ENCODE measurements at places on chromosomes 5 and 9.
A peak's percentile ranks its signal among the peaks of the same experiment; 100 is the strongest.

- no peaks in the 10 kb centered on the region for H3K36me3 ChIP-seq
- no peak overlapping the region for H3K4me3 ChIP-seq
- H3K27ac ChIP-seq: no peak overlapping the region
- DNase-seq: no peak
- no peaks in the 10 kb centered on the region for H3K4me1 ChIP-seq
These were observed 611.4 kb downstream of the SEMA5A start for GRCh38 chr5:8934455-8934854.

GRCh38 chr5:152804179-152804578 lies 399.1 kb upstream of the NMUR2 start:
- no peak for DNase-seq
- no peaks in the 10 kb centered on the region for H3K4me1 ChIP-seq
- H3K36me3 ChIP-seq: no peaks in the 10 kb centered on the region
- H3K27ac ChIP-seq: no peak overlapping the region
- no peak overlapping the region for H3K4me3 ChIP-seq

DNA sequence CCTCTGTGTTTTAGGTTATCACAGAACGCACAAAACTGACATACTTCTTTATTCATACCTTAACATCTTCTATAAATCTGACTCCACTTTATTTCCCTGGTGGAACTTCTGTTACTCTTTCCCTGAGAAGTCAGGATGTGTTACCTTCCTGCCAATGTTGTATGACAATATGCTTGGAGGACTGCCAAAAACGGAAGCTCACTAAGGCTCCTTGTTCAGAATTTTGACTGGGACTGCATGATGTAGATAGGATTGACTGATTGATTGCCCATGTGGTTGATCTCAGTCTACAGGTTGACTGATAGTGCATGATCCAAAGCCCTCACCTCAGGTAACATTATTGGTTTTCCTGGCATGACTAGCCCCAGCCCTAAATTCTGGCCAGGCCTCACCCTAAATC lies 319.4 kb downstream of the TLR4 start:
- no peak overlapping the region for H3K4me3 ChIP-seq
- no peaks in the 10 kb centered on the region for H3K4me1 ChIP-seq
- DNase-seq: no peak
- no peaks in the 10 kb centered on the region for H3K36me3 ChIP-seq
- no peaks in the 10 kb centered on the region for H3K27me3 ChIP-seq

DNA sequence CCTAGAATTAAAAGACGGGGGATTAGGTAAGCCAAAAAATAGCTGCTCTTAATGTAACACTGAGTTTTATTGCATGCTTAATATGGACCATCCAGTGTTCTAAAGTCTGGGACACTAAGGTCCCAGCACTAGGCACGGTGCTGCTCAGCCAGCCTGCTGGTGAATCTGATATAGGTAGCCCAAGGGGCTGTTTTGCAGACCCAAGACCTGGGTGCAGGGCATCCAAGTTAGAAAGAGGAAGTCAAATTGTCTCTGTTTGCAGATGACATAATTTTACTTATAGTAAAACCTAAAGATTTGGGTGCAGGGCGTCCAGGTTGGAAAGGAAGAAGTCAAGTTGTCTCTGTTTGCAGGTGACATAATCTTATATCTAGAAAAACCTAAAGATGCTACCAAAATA lies 17.8 kb downstream of the IFNA5 start:
- no peaks in the 10 kb centered on the region for H3K36me3 ChIP-seq
- no peaks in the 10 kb centered on the region for H3K4me1 ChIP-seq
- peaks cover 3% of the 10 kb centered on the region for H3K27me3 ChIP-seq
- no peak overlapping the region for H3K4me3 ChIP-seq
- DNase-seq: no peak

- H3K27me3 ChIP-seq: peaks cover 3% of the 10 kb centered on the region
- no peaks in the 10 kb centered on the region for H3K36me3 ChIP-seq
- H3K4me1 ChIP-seq: no peaks in the 10 kb centered on the region
- no peak overlapping the region for H3K27ac ChIP-seq
These were observed 86.0 kb downstream of the GCNT4 start for GRCh38 chr5:74966141-74967026.

GRCh38 chr9:87610200-87611155 lies 112.8 kb downstream of the DAPK1 start:
- no peak overlapping the region for H3K27ac ChIP-seq
- no peak overlapping the region for H3K4me3 ChIP-seq
- H3K27me3 ChIP-seq: no peaks in the 10 kb centered on the region
- no peak for DNase-seq
- no peaks in the 10 kb centered on the region for H3K4me1 ChIP-seq
- H3K36me3 ChIP-seq: no peaks in the 10 kb centered on the region

DNA sequence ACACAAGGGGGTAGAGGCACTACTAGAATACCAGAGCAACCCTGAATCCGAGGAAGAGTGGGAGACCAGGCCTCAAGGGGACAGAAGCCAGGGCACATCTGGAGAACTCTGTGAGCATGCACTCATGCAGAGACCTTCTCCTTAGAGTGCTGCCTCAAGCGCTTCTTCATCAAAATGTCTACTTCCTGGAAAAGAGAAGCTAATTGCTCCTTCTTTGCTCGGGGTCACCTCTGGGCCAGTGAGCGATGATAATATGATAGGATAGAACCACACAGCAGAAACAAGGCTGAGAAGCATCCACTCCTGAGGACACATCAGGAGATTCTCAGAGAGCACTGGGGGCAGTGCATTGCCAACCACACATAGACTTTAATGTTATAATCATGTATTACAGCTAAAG lies 23.7 kb upstream of the LMNB1 start:
- H3K36me3 ChIP-seq: no peaks in the 10 kb centered on the region
- DNase-seq: no peak
- H3K27me3 ChIP-seq: no peaks in the 10 kb centered on the region
- no peak overlapping the region for H3K27ac ChIP-seq

DNA sequence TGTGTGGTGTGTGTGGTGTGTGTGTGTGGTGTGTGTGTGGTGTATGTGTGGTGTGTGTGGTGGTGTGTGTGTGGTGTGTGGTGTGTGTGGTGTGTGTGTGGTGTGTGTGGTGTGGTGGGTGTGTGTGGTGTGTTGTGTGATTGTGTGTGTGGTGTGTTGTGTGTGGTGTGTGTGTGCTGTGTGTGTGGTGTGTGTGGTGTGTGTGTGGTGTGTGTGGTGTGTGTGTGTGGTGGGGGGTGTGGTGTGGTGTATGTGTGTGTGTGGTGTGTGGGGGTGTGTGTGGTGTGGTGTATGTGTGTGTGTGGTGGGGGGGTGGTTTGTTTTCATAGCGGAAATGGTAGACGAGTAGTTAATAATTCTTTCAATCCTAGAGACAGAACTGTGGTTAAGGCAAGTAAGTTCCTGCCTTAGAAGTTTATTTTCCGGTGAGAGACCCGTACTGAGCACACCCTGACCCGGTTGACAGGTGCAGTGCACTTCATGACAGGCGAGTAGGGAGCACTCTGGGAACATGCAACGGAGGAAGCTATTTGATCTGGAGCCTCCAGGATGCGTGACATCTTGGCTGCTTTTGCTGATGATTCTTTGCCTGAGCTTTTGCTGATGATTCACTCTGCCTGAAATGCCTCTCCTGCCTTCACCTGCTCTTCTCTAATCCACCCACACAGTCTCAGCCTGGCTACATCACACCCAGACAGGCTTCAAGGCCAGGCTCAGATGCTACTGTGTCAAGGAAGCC lies 21.7 kb upstream of the FAT2 start:
- peaks cover 21% of the 10 kb centered on the region for H3K4me1 ChIP-seq
- DNase-seq: no peak
- peak overlapping the region; percentile 46 for H3K4me3 ChIP-seq
- no peaks in the 10 kb centered on the region for H3K36me3 ChIP-seq
- H3K27ac ChIP-seq: no peak overlapping the region

GRCh38 chr9:128690684-128691034 lies 1.6 kb downstream of the SET start:
- peaks cover 34% of the 10 kb centered on the region for H3K36me3 ChIP-seq
- peak overlapping the region; percentile 84 for H3K4me3 ChIP-seq
